Chondrocyte (in vitro differentiated cells): ENCODE measurements at places on chromosomes 1 and 21.
A peak's percentile ranks its signal among the peaks of the same experiment; 100 is the strongest.

GRCh38 chr1:29379443-29380073, 143.2 kb downstream of the PTPRU start:
- DNase-seq: no peak

DNA sequence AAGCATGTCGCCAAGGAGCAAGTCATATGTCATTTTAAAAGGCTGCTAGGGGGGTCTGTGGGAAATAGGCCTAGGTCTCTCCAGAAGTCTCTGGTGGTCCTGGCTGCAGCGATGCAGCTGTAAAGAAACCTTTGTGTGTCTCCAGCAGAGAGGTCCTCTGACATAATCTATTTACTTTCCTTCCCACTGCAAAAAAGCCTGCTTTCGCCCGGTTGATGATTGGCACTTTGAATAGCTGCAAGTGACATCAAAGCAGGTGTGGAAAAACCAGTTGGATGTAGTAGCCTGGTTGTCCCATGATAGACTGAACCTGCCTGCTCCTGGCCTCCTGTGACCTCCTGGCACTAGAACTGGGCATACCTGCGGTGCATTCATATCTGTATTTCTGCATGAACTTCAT, 13.8 kb downstream of the RASSF5 start:
- peak; percentile 19 for DNase-seq

DNA sequence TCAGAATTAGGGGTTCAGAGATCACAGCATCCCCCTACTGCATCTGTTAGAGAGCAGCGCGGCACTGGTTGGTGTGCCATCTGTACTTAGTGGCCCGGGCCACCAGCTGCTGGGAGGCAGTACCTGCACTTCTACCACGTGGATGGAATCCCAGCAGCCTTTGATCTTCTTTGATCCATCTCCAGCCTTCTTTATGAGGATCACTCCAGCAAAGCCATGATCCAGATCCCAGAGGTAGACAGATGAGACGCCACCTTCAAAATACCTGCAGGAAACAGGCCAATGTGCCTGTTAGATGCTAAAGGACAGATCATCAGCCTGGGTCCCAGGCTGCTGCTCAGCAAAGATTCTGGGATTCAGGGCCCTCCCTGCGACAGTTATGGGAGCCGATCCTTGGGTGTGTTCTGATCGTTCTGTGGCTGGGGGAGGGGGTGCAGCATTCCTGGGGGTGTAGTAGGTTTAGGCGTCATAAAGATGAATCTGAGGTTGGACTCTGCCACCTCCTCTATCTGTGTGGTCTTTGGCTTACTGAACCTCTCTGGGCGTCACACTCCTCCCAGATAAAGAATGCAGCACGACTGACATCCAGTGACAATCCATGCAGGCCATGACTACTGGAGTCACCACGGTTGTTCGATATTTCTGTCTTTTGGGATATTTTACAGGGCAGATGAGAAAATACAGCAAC, 45.3 kb downstream of the SLC66A1 start:
- DNase-seq: no peak

DNA sequence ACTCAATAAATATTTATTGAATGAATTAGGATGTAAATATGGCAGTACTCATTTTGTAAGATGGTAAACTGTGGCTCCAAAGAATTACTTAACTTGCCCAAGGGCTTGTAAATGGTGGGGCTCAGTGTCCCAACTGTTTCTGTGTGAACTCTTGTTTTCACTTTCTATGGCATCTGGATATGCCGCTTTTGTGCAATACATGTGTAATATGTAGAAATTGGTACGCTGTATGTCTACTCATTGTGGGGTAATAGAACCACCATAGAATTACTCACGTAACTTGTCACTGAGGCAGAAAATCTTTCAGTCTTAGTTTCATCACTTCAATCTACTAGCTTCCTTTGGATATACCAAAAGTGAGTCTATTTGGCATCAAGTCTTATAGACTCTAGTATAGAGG, 977 bp downstream of the PRPF3 start:
- DNase-seq: no peak

GRCh38 chr1:84192681-84193080, 48.6 kb downstream of the PRKACB start:
- no peak for DNase-seq

- DNase-seq: no peak
Observed at GRCh38 chr21:24514081-24514733, 1093.1 kb downstream of the MRPL39 start.
